ENCODE measurements at places on chromosomes 7 and 10.

- no peak for DNase-seq
These were observed 247.9 kb downstream of the PTEN start for GRCh38 chr10:88111294-88111693.

DNA sequence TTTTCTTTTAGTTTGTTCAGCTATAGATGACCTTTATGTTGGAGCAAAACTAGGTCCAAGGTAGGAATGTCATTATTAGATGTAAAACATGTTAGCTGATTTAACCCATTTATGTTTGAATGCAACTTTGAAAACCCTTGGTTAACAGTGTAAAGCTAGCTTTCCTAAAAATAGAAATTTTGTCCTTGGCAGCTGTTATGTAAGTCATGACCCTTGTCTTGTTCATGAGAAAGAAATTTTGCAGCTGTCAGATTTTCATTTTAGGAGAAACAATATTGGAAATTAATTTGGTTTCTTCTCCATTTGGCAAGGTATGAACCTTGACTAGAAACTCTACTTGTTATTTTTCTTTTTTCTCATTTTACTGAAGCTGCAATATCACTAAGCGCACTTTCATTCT is 23.9 kb upstream of the CCAR1 start:
- no peak for DNase-seq

GRCh38 chr10:48640326-48640725 is 35.5 kb upstream of the ARHGAP22 start:
- no peak for DNase-seq

DNA sequence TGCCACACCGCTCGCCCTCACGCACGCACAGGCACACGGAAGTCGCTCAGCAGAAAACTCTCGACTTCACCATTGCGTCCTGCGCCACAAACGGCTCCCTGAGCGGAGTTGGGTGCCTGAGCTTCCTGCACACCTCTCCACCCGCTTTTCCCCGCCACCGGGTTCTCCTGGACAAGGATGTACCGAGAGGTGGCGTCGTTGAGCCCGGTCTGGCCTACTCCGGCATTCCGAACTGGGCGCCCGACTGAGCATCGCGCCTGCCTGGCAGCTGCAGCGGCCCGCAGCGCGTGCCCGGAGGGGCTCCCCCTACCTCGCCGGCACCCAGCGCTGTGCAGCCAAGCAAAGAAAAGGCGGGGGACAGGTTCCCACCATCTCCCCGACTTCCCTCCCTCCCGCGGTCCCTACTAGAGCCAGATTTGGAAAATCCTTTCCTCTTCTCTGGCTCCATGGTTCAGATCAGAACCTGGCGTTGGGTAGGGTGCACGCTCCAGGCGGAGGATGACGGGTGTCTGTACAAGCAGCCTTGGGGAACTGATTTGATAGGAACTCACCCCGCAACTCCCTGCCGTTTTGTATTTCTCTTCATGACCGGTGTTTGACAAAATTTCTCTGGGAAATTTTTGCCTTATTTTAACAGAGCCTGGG is 1.7 kb downstream of the SORCS3 start:
- no peak for DNase-seq

GRCh38 chr10:44458671-44459413 is 73.9 kb upstream of the CXCL12 start:
- DNase-seq: no peak

DNA sequence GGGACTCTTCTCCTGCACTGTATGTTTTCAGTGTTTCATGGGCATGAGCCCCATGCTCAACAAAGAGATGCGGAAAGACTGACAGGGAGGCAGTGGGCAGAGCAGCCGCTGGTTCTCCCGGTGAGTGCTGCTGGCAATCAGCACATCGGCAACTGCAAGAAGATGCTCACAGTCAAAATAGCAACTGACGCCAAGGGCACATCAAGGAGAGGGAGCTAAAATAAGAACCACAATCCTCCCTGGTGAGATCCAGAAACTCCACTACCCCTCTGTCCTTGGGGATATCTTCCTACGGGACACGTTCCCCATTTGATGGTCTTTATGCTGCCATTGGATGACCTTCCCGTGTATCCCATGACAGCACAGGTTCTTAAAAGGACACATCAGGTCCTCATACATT is 28.9 kb upstream of the SVIL start:
- no peak for DNase-seq

DNA sequence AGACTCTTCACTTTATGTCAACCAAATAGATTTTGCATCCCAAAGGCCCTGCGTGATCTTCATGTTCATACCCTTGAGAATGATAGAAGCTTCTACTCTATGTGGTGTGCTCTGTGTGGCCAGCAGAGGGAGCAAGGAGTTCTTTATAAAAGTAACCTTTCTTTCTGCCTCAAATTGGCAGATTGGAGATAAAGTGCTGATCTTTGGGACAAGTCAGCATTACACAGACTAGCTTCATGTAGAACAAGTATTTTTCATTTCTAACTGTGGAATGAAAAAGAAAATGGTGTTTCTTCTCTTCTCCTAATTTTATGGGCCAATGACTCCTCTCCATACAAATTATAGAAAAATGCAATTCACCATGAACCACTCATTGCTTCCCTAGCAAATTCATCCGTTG is 1214.1 kb downstream of the SORCS1 start:
- DNase-seq: peak; percentile 1

GRCh38 chr10:86306628-86307278 is 59.8 kb downstream of the GRID1 start:
- DNase-seq: no peak

DNA sequence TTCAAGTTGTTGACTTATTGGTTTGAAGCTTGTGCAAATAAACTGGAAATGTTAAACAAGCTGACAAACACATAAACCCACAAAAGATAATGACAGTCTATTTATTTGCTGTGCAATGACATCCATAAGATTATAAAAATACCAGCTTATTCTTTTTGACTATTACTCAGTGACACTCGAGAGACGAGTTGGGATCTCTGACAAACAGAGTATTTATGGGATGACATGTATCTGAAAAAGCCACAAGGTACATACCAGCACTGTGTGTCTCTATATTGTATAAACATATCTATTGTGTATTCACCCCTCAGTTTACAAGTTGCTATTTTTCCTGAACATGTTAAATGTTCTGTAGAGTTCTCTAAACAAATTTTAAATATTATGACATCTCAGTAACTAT is 88.9 kb downstream of the CHRM2 start:
- DNase-seq: no peak

- no peak for DNase-seq
These were observed 121.5 kb upstream of the PRR15 start for GRCh38 chr7:29442146-29442545.

DNA sequence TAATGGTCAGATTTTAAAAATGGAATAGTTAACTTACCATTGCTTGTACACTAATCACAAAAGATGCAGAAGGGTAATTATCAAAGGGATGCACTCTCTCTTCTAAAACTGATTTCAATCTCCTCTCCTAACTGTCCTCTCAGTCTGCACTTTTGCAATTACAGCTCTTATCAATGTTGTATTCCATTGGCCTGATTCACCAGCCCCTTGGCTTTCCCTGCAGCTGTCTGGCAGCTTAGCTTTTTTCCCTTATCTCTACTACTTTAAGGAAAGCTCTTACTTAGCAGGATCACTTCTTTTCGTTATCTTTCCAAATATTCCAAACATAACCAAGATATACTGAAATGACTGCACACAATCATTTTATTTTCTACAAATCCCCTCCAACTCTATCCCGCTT is 448.8 kb downstream of the GRM8 start:
- no peak for DNase-seq

DNA sequence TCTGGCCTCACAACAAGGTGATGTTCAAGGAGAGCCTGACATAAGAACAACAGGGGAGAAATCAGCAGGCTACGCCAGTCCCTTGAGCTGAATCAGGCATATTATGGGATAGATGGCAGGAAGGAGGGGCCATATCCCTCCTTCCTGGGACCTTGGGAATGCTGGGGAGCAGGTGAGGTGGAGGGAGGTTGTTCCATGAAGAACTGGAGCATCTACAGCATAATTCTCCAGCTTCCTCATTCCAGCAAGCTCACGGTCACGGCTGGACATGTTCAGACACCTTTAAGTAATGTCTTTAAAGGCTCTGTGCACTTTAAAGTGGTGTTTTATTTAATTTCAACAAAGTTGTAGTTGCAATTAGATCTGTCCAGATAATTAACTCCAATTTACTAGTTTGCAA is 780.5 kb downstream of the TYW1 start:
- DNase-seq: no peak

DNA sequence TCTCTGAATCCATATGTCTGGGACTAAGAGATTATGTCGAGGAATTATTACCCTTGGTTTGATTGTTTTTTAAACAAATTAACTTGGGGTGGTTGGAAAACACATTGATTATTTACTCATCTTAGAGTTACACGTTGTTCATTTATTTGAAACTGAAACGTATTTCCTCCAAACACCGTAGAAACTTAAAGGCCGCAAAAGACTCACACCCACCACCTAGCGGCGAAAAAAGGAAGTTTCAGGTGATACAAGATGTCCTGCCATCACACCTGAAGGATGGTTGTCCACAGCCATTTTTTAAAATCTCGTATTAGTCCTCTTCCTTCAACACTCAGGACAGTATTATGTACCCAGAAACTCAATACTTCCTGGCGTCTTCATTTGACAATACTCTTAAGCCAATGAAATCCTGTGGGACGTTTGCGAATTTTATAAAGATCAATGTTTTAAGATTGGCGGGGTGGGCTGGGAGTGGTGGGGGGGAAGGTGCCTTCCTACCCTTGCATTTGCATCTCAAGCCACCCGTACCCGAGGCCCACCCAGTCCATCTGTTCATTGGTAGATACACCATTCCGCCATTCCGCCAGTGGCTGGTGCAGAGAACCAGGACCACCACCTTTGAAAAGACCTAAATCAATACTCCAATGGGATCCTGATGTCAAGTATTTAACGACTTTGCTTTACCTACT is 1.4 kb upstream of the LCOR start:
- DNase-seq: peak; percentile 27

- DNase-seq: no peak
These were observed 55.7 kb downstream of the YKT6 start for GRCh38 chr7:44256459-44256858.

GRCh38 chr7:81114633-81115032 is 195.8 kb upstream of the SEMA3C start:
- DNase-seq: no peak

GRCh38 chr7:130272381-130273080 is 5.9 kb downstream of the CPA2 start:
- no peak for DNase-seq

GRCh38 chr10:131902691-131903090 is 1.9 kb downstream of the PPP2R2D start:
- no peak for DNase-seq

GRCh38 chr7:64999165-65000004 is 7.1 kb downstream of the ERV3-1 start:
- no peak for DNase-seq

- DNase-seq: no peak
These were observed 1.3 kb upstream of the PTPRN2 start for GRCh38 chr7:158588878-158589442.

GRCh38 chr10:86979977-86980448 is 11.7 kb downstream of the ADIRF start:
- no peak for DNase-seq

GRCh38 chr7:69395061-69395714 is 203.1 kb upstream of the AUTS2 start:
- no peak for DNase-seq

DNA sequence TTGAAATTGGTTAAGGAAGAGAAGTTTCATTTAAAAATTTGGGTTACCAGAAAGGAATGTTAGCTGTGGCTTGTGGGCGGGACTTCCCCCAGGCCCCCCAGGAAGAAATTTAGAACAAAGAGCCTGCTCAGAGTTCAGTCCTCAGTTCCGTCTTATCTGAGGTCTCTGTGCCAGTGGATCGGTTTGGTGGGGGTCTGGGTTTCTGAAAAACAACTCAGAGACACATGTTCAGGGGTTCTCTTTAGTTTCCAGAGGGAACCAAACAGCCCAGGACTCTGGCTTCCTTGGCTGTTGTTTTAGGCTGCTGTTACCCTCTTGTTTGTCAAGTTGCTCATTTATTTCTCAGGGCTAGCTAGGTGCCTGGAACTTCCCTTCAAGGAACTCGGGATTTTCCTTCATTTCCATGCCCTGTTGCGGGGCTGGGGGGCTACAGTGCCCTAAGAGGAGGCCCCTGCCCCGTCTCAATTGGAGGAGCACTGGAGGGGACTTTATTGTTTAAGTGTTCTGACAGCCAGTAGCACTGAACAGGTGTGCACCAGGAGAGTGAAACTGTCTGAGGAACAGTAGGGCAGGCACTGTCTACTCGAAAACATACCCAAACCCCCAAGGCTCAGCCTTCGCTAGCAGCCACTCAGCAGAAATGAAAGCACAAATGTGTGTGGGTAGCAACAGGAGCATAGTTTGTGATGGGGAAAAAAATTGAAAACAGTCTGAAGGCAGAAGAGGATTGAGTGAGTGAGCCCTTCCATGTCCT is 59.9 kb downstream of the ALOX5 start:
- no peak for DNase-seq

- no peak for DNase-seq
These were observed 117.3 kb downstream of the PRPF18 start for GRCh38 chr10:13703997-13704536.

- no peak for DNase-seq
These were observed 904 bp downstream of the LBX1 start for GRCh38 chr10:101228153-101228965.

DNA sequence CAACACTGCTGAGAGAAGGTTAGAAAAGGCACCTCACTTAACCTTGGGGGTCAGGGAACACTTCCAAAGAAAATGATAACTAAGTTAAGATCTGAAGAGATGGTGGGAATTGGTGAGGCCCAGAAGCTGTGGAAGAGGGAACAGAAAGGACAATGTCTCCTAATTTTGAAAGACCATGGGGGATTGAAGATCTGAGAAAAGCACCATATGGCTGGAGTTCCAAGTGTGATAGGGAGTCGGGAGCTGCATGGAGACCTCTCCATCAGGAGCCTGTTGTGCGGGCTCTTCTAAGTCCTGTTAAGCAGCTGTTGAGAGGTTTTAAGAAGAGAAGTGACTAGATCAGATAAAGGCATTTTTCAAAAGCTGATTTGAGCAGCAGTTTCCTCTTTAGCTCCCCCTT is 254.3 kb downstream of the CDK14 start:
- no peak for DNase-seq

- no peak for DNase-seq
These were observed 162.4 kb upstream of the MDFIC start for GRCh38 chr7:114759347-114760062.

DNA sequence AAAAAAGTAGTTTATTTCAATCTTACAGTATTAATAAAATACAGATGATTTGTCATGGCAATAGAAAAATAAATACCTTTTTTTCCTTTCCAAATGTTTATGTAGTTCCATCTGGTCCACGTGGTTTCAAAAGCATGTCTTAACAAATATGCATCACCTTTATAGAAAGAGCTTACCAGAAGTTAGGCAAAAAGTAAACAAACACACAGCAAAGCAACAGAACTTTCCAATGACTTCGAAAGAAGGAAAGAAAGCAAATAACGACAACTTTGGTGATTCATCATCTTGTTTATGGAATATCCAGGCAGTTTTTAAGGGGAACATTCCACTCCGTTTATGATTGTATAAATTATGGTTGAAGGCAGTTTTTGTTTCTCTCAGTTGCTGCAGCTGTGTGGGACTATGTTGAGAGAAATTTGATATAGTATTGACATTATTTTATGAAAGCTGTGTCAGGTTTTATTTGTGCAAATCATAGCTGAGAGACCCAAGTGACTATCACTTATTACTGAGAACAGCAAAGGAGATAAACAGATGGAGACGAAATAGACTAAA is 203.1 kb downstream of the CDC14C start:
- DNase-seq: no peak
